Activated CD4-positive, alpha-beta T cell treated with anti-CD3 and anti-CD28 coated beads, Interleukin-2, Interleukin-6, amounts not matched to agents 100 ng/mL and 50 ng/mL, durations not matched to agents 16 hours and 8 hours (primary cell): ENCODE measurements at places on chromosomes 16 and 17.

DNA sequence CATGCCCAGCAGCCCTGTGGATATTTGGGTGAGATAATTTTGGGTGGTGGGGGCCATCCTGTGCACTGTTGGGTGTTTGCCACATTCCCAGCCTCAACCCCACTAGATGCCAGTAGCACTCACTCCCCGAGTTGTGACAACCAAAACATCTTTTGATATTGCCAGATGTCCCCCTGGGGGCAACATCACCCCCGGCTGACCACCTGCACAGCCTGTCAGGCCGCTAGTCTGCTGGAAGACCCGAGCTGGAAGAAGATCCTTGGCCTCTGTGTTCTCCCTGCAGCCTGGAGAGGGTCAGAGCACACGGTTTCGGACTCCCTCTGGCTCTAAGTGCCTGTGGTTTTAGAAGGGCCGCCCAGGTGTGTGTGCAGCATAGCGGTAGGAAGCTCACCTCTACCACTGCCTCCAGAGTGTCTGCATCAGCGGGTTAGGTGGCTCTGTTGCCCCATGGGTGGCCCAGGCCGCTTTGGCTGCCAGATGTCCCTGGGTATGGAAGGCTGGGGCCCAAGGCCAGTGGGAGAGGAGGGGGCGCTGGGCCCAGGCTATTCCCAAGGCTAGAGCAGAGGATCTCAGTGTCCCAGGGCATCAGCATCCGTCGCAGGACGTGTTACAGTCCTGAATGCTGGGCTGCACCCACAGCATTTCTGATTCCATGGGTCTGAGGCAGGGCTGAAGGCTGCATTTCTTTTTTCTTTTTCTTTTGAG lies 195.8 kb upstream of the GSE1 start:
- DNase-seq, result no peak

DNA sequence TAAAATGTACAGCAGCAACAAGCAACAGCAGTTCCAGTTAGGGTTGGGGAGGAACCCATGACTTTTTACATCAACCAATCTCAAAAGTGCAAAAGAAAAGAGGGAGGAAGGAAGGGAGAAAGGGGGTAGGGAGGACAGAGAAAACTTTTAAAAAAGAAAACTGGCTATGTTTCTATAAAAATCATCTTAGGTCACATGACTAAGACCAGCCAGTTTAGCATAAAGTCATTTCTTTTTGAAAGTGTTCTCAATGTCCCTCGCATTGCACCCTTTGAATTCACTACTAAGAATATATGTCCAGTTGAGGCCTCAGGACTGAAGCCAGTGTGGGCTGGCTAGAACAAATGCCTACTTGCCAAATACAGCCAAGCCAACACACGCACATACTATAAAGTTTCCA lies 28.9 kb downstream of the DCUN1D3 start:
- DNase-seq, result no peak

DNA sequence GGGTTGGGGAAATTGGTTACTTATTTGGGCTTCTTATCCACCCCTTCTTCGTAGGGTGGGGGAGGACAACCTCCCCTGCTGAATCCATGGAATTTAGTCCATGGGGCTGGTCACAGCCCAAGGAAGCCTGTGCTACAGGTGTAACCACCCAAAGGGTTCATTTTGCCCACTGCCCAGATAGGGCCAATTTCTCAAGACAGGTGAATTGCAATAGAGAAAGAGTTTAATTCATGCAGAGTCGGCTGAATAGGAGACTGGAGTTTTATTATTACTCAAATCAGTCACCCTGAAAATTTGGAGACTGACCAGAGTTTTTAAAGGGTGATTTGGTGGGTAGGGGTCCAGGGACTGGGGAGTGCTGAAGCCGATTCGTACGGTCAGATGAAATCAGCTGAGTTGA lies 101.5 kb upstream of the HS3ST2 start:
- DNase-seq, result no peak

GRCh38 chr17:56838687-56839086 lies 4.7 kb downstream of the DGKE start:
- no peak for DNase-seq

DNA sequence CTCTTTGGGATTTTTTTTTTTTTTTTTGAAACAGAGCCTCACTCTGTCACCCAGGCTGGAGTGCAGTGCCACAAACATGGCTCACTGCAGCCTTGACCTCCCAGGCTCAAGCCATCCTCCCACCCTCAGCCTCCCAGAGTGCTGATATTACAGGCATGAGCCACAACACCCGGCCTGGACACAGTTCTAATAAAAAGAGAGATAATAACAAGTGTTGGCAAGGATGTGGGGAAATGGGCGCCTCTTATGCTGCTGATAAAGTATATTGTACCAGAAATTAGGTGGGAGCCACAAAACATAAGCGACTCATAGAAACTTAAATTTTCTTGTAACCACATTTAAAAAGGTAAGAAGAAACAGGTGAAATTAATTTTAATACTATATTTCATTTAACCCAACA lies 50.4 kb upstream of the FA2H start:
- DNase-seq, result no peak
